Activated CD4-positive, alpha-beta T cell treated with anti-CD3 and anti-CD28 coated beads, Interleukin-2, amount 10 ng/mL, durations not matched to agents 24 days and 14 days (primary cell): ENCODE measurements at places on chromosomes 5 and 9. TPM values are rescaled to one million over a fixed set of nuclear protein-coding genes. Genes with fewer than 3 reads are reported as not detected.

GPR107 gene
- total RNA-seq = 19.2 and 23.6 TPM in 2 replicates

PCDHA1 gene
- not detected in 2 replicates for total RNA-seq

CAAP1 gene
- total RNA-seq = 19.9 and 23.1 TPM in 2 replicates

FAM200C gene
- 1.4 and 1.5 TPM in 2 replicates for total RNA-seq

CDX1 gene
- not detected in 2 replicates for total RNA-seq

HOMER1 gene
- total RNA-seq = 13.8 and 15.0 TPM in 2 replicates

PCDHB8 gene
- not detected in 2 replicates for total RNA-seq

LEAP2 gene
- total RNA-seq = 4.7 and 6.0 TPM in 2 replicates

NEK6 gene
- total RNA-seq = 26.4 and 32.5 TPM in 2 replicates

B4GALT7 gene
- 26.5 and 27.7 TPM in 2 replicates for total RNA-seq

IFNB1 gene
- not detected in 2 replicates for total RNA-seq

TLR4 gene
- total RNA-seq = not detected in 2 replicates

NRG2 gene
- 0.07 TPM in 2 replicates for total RNA-seq

MLANA gene
- not detected in 2 replicates for total RNA-seq

HAPLN1 gene
- total RNA-seq = not detected in 2 replicates

SV2C gene
- total RNA-seq = not detected in 2 replicates

NME5 gene
- not detected in 2 replicates for total RNA-seq

ACSL6 gene
- 36.9 and 39.6 TPM in 2 replicates for total RNA-seq

FAT2 gene
- not detected in 2 replicates for total RNA-seq

PPP1R26 gene
- total RNA-seq = 0.69 and 0.82 TPM in 2 replicates

GPR21 gene
- 0.86 and 1.0 TPM in 2 replicates for total RNA-seq

TMC1 gene
- not detected in 2 replicates for total RNA-seq

CHSY3 gene
- not detected in 2 replicates for total RNA-seq

ZNF366 gene
- not detected in 2 replicates for total RNA-seq

CD14 gene
- 0.31 and 0.35 TPM in 2 replicates for total RNA-seq

FAM174A gene
- total RNA-seq = 8.1 and 10.0 TPM in 2 replicates

IFNA13 gene
- total RNA-seq = not detected in 2 replicates

TRAPPC13 gene
- 22.4 and 27.2 TPM in 2 replicates for total RNA-seq

RHOBTB3 gene
- total RNA-seq = 0.37 and 0.45 TPM in 2 replicates

NUTM2F gene
- not detected in 2 replicates for total RNA-seq

ZNF300 gene
- 0.47 and 0.54 TPM in 2 replicates for total RNA-seq

CDH9 gene
- not detected in 2 replicates for total RNA-seq

MZB1 gene
- total RNA-seq = 28.3 and 29.1 TPM in 2 replicates

C5orf63 gene
- total RNA-seq = 5.6 and 5.7 TPM in 2 replicates

PKD2L2 gene
- total RNA-seq = not detected in 2 replicates

ANXA2R gene
- 1.1 and 1.2 TPM in 2 replicates for total RNA-seq

PCDHB11 gene
- not detected in 2 replicates for total RNA-seq

EDIL3 gene
- total RNA-seq = not detected in 2 replicates

CERT1 gene
- 46.4 and 49.2 TPM in 2 replicates for total RNA-seq

PCDHA9 gene
- total RNA-seq = not detected in 2 replicates

SMIM15 gene
- total RNA-seq = 82.9 and 92.8 TPM in 2 replicates

ZNF658 gene
- total RNA-seq = 2.0 and 2.6 TPM in 2 replicates

PTBP3 gene
- 94.7 and 104 TPM in 2 replicates for total RNA-seq

OR13D1 gene
- not detected in 2 replicates for total RNA-seq

CCNO gene
- 0.26 TPM in 1 of 2 replicates, not detected in the other for total RNA-seq

CAMK4 gene
- total RNA-seq = 47.7 and 49.5 TPM in 2 replicates

PCDHGA2 gene
- total RNA-seq = 0.07 and 0.12 TPM in 2 replicates

MCIDAS gene
- total RNA-seq = not detected in 2 replicates

NR2F1 gene
- not detected in 2 replicates for total RNA-seq

FAM169A gene
- total RNA-seq = 1.8 and 2.6 TPM in 2 replicates

RAPGEF6 gene
- 31.8 and 34.9 TPM in 2 replicates for total RNA-seq

ARSI gene
- total RNA-seq = not detected in 2 replicates

DNAJC18 gene
- total RNA-seq = 34.2 and 38.6 TPM in 2 replicates
